Stimulated activated CD4-positive, alpha-beta T cell treated with anti-CD3 and anti-CD28 coated beads, Interleukin-4, amount 100 ng/mL, for 24 hours (primary cell): ENCODE measurements at places on chromosomes 7 and 10.

DNA sequence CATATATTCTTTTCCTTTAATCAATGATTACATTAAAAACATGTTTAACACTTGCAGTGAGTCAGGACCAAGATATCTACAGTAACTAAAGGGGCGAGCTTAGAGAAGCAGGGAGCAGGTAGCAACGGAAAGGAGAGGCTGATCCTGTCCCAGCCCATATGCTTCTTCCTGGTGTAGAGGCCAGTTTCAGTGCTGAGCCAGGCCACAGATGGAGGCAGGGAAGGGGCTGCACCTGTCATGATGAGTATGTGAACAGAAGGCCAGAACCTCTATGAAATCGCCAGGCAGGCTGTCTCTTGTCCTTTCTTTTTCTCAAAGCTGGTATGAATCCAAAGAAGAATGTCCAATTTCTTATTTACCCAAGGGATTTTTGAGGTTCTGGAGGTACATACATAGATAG lies 16.3 kb downstream of the REEP3 start:
- no peak for DNase-seq

- no peak for DNase-seq
These were observed 130.4 kb upstream of the SORCS3 start for GRCh38 chr10:104510644-104511043.

- DNase-seq = peak; percentile 17
These were observed 11.8 kb downstream of the NT5C3A start for GRCh38 chr7:33050535-33051318.

GRCh38 chr10:91034042-91034441 lies 113.2 kb upstream of the ANKRD1 start:
- DNase-seq = peak; percentile 11

GRCh38 chr10:108791794-108792474 lies 1131.4 kb downstream of the XPNPEP1 start:
- no peak for DNase-seq

DNA sequence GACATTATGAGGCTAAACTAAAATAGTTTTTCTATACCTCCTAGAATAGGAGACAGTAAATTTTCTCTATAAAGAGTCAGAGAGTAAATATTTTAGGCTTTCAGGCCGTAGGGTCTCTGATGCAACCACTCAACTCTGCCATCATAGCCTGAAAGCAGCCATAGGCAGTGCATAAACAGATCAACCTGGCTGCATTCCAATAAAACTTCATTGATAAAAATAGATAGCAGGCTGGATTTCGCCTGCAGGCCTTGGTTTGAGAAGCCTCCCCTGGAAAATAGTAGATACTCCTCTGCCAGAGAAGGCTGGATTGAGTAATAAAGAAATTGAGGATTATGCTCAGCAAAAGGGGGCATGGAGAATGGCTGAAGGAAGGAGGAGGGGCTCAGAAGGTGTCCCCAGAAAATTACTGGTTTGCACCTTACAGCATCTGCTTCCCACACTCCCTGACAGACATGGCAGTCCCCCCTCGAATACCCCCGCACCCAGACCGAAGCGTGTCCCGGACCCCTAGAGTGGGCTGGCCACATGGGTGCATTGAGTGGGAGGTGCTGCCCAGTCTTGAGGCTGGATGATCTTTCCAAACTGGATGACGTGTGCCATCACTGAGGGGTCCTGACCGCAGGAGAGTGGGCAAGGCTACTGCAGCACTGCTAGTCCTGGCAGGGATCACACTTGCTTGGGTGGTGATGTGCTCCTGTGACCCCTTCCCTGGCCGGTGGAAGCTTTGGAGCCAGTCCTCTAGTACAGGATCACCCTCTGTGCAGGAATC lies 126.6 kb downstream of the PTPN20 start:
- DNase-seq = no peak

- DNase-seq = no peak
These were observed 137.6 kb downstream of the RGS10 start for GRCh38 chr10:119404719-119405519.

DNA sequence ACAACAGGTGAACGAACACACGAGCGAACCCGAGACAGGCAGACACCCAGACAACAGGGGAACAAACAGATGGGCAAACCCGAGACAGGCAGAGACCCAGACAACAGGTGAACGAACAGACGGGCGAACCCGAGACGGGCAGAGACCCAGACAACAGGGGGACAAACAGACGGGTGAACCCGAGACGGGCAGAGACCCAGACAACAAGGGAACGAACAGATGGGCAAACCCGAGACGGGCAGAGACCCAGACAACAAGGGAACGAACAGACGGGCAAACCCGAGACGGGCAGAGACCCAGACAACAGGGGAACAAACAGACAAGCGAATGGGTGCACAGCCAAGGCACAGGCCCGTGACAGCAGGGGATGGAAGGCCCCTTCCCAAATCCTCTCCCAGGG lies 264.7 kb downstream of the ELFN1 start:
- DNase-seq = no peak

DNA sequence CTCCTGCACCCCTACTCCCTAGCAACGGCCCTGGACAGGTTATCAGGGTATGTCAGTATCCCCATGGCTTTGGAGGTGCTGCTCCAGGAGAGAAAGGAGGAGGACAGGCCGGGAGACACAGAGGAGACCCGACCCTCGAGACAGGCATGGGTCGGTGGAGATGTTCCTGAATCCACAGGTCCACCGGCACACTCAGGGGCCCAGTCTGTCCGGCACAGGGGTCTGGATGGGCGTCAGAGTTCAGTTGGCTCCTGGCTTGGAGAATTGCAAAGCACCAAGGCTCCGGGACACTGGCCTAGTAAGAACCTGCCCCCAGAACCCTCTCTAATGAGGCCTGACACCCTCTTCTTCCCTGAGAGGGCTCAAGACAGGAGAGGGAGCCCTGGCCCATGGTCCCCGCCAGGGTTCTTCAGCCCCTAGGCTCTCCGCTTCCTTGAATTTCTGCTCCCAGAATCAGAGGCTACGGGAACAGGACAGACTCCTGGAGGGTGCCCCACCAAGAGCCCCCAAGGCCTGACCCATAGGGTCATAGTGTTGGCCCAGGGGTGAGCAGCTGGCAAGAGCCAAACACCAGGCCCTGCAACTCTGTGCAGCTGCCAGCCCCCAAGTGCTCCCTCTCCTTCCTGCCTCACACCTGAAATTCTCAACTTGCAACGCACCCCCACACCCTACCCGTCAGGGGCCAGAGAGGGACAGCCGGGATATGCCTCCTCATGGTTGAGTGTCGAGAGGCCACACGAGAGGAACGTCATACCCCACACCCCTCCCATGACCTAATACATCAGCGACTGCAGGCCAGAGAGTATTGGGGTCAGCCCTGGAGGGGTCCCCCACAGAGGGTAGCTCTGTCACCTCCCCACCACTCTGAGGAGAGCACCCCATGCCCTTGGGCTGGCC lies 5.5 kb upstream of the IRF5 start:
- DNase-seq = no peak

DNA sequence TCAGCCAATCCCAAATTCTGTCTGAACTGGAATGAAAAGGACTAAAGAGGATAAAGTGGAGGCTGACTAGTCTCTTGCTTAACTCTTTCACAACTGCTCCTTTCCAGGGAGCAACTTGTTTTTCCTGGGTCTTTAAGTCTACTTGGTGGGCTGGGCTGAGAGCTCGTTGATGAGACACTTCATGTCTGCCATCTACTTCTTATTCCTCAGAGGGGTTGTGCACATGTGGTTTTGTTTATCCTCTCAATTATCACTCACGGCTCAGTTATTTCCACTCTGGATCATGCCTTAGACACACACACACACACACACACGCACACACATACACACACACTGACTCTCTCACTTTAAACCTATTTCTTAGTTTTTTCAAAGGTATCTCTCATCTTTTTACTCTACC lies 298.6 kb upstream of the MTPN start:
- DNase-seq = no peak

- no peak for DNase-seq
These were observed 607 bp upstream of the SMO start for GRCh38 chr7:129187681-129188371.
